Naive thymus-derived CD8-positive, alpha-beta T cell (primary cell): ENCODE measurements at places on chromosomes 2 and 18. TPM values are rescaled to one million over a fixed set of nuclear protein-coding genes. Genes with fewer than 3 reads are reported as not detected.
A peak's percentile ranks its signal among the peaks of the same experiment; 100 is the strongest.

GRCh38 chr2:192773044-192773443 is 578.3 kb upstream of the TMEFF2 start:
- no peak for DNase-seq

DNA sequence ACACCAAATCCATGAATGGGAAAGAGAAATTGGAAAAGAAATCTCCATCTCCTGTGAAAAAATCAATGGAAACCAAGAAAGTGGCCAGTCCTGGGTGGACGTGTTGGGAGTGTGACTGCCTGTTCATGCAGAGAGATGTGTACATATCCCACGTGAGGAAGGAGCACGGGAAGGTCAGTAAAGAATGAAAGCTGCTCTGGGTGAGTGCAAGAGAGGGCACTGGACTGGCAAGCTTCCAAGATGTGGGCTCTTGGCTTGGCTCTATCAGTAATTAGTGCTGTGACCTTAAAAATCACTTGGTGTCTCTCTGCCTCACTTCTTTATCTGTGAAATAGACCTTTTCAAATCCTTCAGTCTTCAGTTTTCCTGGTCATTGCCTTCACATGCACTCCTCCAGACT is 89.0 kb downstream of the ZNF532 start:
- no peak for DNase-seq

- DNase-seq: no peak
Observed at GRCh38 chr2:100200985-100201384, 58.6 kb upstream of the AFF3 start.

DNA sequence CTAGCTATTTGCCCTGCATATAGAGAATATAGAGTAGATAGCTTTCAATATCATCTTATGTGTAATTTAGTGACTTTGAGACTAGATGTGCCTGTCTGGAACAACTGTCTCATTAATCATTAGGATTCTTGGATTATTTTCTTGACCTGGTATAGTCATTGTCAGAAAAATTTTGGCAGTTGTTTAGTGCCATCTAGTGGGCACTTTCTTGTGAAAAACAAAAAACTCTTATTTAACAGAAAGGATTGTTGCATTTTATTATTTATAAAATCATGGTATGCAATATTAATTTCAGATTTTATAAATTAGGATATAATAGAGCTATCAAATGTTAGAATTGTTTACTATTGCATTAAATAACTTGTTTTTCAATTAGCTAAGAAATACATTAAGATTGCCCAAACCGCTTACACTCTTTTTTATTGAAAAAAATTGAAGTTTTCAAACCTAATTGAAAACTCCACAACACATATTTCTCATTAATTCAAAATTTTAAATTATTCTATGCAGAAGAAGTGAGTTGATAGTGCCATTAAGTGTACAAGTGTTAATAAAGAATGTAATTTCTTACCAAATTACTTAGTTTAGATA is 80.3 kb downstream of the DYNAP start:
- peak; percentile 14 for DNase-seq

The IHH gene
- not detected for polyA plus RNA-seq
